Pulmonary artery endothelial cell (primary cell): ENCODE measurements at places on chromosomes 3 and 15. TPM values are rescaled to one million over a fixed set of nuclear protein-coding genes. Genes with fewer than 3 reads are reported as not detected.

The CD96 gene
- not detected in 2 replicates for total RNA-seq

The GOLGA6L7 gene
- total RNA-seq = not detected in 2 replicates

The GP5 gene
- 0.07 TPM in 2 replicates for total RNA-seq

The SCN5A gene
- 8.4 and 13.6 TPM in 2 replicates for total RNA-seq

The FAM3D gene
- 0.46 and 0.66 TPM in 2 replicates for total RNA-seq

The CLDN1 gene
- total RNA-seq = 0.07 and 0.14 TPM in 2 replicates

The ARNT2 gene
- total RNA-seq = under 0.01 and 0.13 TPM in 2 replicates
